ENCODE measurements at places on chromosomes 16 and 17.

GRCh38 chr17:8089728-8090127 is 2.2 kb upstream of the ALOX12B start:
- DNase-seq = no peak

- DNase-seq = no peak
Measured at GRCh38 chr17:57629470-57629869, 115.6 kb downstream of the CCDC182 start.

DNA sequence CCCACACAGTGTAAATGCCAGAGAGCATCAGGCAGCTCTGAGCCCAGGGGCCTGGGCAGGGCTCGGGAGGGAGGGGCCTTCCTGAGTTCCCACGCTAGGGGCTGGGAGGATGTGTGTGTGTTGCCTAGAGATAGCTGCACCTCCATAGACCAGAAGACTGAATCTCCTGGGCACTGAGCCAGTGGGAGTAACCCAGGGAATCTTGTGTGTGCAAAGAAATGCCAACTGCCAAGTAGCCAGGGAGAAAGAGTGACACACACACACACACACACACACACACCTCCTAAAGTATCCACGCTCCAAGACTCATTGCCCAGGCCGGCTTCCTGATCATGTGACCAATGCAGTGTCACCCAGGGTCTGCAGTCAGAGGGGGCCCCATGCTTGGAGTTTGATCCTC is 166.2 kb upstream of the RPL38 start:
- DNase-seq = peak; percentile 3

GRCh38 chr16:75345711-75346110 is 87.6 kb downstream of the CFDP1 start:
- peak; percentile 7 for DNase-seq

GRCh38 chr16:69794486-69794885 is 32.4 kb downstream of the WWP2 start:
- no peak for DNase-seq

GRCh38 chr17:67266496-67266895 is 21.5 kb upstream of the HELZ start:
- DNase-seq = no peak

- DNase-seq = no peak
Measured at GRCh38 chr16:88408561-88409142, 25.9 kb downstream of the ZNF469 start.

DNA sequence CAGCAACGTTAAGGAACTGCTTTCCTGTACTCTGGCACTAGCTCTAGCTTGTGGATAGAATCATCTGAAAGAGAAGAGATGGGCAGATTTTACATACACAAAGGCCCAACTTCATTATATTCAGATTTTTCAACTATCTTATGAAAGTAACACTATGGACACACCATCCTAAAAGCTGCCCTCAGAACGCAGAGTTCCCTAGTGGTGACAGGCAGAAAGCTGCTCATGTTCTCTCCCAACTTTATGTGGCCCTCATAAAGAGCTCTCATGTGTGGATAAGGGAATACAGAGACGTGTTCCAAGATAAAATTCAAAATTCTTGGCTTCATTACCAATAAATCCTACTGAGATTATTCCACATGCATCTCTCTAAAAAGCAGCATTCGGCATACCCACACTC is 1.5 kb downstream of the CFAP20 start:
- no peak for DNase-seq

DNA sequence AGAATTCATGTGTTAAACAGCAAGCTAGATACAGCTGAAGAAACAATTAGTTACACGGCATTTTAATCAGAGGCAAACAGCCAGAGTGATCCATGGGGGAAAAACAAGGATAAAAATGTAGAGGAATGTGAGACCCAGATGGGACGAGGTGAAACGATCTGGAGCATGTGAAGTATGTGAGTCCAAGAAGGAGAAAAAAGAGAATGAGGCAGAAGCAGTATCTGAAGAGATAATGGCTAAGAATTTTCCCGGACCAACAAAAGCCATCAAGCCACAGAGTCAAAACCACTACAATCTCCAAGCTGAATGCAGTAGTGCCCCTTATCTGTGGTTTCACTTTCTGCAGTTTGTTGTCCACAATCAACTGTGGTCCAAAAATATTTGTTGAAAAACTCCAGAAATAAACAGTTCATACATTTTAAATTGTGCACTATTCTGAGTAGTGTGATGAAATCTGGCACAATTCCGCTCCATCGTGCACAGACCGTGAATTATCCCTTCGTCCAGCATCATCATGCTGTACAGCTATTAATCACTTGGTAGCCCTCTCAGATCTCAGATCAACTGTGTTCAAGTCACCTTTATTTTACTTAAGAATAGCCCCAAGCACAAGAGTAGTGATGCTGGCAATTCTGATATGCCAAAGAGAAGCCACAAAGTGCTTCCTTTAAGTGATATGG is 18.8 kb downstream of the MYH10 start:
- peak; percentile 70 for DNase-seq

DNA sequence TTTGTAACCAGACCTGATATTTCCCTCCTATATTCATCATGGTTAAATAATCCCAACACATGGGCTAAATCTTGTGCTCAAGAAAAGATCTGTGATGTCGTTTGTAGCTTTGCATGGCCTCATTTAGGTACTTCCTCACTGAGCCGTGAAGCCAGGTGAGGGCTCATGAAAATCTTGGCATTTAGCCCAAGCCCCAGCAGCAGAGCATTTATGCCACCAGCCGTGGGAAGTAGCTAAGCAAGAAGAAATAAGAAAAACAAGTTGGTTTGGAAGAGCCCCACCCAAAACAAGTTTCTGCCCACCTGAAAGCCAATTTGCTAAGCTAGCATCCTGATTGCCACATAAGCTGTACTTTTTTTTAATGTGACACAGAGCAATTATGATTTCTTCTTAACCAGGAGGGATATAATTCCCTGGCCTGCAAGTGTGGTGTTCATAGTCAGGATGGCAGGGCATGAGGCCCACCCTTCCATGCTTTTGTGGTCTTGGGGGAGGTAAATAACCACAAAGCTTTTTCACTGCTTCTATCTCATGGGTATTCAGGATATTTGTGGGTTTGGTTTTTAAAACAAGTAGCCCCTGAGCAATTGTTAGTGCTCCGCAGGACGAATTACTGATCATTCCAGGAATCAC is 10.5 kb downstream of the TMIGD1 start:
- no peak for DNase-seq

- no peak for DNase-seq
Measured at GRCh38 chr16:89244754-89245153, 27.3 kb downstream of the ZNF778 start.

DNA sequence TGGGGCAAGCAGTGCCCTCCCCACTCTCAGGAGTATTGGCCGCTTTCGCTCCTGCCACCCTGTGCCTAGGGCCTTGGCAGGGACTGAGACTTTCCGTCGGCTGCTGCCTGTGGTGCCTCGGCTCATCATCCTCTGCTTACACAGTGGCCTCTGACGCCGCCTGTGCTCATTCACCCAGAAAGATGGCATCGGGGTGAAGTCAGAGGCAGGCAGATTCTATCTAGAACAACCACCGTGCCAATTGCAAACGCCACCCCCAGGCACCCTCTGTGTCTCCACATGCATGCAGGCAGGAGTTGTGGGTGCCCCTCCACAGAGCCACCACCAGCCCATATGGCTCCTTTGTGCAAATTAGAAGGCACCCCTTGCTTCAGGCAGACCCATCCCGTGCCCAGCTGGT is 154.2 kb upstream of the GSE1 start:
- DNase-seq = no peak

DNA sequence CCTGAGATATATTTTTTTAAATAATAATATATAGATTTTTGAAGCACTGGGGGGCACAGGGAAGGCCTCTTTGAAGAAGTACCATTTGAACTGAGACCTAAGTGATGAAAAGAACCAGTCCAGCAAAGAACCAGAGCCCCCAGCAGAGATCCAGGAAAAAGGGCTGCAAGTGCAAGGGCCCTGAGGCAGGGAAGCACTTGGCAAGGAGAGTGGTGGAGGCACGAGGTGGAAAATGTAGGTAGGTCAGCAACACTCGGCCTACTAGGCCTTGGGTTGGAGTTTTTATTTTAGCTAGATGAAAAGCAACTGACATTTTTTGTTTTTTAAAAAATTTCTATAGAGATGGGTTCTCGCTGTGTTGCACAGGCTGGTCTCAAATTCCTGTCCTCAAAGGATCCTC is 1.6 kb upstream of the CD19 start:
- no peak for DNase-seq

DNA sequence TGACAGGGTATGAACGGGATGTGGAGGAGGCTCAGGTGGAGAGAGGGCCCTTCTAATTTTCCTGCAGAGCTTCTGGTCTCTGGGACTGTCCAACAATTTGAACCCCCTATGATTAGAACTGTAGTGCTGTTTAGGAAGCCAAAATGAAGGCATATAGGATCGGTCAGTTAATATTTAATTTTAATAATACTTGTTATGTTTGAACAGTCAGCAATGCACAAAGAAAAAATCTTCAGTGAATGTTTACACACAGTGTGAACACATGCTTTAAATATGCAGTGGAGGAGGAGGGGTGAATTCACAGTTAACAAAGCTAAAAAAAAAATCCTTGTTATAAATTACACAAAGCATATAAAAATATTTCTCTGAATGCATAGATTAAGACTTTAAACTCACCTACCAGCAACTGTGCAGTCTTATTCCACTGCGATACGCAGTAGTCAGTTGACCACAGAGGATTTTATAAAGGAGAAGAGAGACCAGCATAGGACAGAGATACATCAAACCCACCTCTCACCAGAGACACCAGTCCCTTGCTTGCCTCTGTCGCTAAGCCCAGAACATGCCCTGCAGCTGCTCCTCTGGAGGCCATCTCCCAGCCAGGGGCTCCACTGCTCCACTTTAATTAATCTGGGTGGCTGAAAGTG is 14.6 kb downstream of the ANKRD40 start:
- DNase-seq = no peak

- DNase-seq = no peak
Measured at GRCh38 chr16:64648282-64648681, 473.6 kb downstream of the CDH11 start.

- DNase-seq = no peak
Measured at GRCh38 chr17:10842658-10843057, 4.8 kb upstream of the PIRT start.

- no peak for DNase-seq
Measured at GRCh38 chr16:64455275-64455674, 666.6 kb downstream of the CDH11 start.

GRCh38 chr17:62601471-62601870 is 26.0 kb upstream of the MRC2 start:
- DNase-seq = no peak

- peak; percentile 69 for DNase-seq
Measured at GRCh38 chr17:82963104-82963950, 116.1 kb upstream of the METRNL start.

DNA sequence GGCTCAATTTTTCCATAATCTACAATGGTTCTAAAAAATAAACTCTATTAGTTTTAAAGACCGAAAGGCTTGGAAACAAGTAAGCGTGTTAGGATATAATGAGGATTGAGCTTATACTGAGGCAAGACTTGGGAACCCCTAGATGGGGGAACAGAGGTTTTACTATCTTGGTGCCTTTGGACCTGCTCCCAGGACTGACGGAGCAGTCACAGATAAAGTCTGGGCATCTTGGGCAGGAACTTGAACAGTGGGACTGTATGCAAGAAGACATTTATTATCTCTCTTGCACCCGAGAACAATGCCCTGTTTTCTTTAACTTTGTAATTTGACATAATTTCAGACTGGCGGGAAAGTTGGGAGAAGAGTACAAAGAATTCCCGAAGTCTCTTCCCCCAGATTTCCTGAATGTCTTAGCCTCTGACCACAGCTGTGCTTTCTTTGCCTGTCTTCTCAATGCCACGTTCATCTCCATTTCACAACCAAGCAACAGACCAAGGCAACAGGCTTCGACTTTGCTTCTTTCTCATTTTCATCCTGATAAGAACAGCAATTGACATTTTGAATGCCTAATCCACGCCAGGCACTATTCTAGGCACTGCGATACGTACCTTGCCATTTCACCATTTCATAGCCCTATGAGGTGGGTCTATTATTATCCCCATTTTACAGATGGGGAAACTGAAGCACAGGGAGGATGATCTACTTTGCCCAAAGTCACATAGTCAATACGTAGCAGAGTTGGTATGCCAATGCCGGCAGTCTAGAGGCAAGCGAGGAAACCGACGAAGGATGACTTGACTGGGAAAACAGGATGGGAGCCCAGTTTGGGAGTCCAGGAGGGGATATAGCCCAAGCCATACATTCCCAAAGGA is 3.0 kb upstream of the IL4R start:
- DNase-seq = no peak

DNA sequence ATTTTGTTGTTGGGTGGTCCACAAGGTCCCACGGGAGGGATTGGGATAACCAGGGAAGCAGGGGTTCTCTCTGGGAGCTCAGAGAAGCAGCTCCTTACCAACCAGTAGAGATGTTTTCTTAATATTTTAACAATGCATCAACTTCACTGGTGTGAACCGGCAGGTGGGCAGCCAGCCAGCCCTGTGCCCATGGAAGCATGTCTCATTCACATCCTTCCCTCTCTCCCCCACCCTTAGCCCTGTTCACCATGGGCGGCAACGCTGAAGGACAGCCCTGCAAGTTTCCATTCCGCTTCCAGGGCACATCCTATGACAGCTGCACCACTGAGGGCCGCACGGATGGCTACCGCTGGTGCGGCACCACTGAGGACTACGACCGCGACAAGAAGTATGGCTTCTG is 9.3 kb downstream of the MMP2 start:
- DNase-seq = no peak

DNA sequence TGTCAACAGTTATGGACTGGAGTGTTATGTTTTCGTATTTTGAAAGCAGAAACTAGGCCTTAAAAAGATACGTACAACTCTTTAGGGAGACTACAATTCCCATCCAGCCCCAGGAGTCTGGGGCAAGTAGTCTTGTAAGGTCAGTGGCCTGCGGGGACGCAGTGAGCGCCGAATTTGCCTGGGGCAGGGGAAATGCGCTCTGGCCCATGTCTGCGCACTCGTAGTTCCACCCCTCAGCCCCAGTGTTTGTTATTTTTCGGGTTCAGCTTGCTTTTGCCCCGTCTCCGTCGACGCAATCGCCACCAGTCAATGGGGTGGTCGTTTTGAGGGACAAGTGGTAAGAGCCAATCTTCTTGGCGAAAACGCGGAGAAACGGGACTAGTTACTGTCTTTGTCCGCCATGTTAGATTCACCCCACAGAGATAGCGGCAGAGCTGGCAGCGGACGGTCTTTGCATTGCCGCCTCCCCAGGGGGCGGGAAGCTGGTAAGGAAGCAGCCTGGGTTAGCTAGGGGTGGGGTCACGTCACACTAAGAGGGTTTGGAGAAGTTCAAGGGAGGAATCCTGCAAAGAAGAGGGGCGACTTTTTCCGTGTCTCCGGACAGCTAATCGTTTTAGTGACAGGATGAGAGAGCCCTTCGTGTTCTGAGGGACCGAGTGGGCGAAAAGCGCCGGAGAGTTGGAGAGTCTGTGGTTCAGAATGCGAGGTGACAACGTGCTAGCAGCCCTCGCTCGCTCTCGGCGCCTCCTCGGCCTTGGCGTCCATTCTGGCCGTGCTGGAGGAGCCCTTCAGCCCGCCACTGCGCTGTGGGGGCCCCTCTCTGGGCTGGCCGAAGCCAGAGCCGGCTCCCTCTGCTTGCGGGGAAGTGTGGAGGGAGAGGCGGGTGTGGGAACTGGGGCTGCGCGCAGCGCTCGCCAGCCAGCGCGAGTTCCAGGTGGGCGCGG is 1.1 kb upstream of the BRCA1 start:
- no peak for DNase-seq

Measured in brain microvascular endothelial cell (primary cell).